RWPE1 (cell line): ENCODE measurements at places on chromosomes 7 and 10.
A peak's percentile ranks its signal among the peaks of the same experiment; 100 is the strongest.

- peak; percentile 97 for DNase-seq
Observed at GRCh38 chr10:102604439-102604841, 39.8 kb upstream of the TRIM8 start.

DNA sequence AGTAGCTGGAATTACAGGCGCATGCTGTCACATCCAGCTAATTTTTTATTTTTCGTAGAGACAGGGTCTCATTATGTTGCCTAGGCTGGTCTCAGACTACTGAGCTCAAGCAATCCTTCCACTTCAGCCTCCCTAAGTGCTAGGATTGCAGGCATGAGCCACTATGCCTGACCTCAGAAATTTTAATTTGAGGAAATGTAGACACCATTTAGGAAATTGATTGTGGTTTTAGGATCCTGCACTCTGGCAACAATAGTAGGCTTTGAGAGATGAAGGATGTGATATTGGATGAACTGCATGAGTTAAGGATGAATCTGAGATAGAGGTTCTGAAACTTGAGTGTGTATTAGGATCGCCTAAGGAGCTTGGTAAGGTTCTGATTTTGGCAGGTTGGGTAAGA lies 66.5 kb downstream of the PPP1R9A start:
- no peak for DNase-seq

- DNase-seq, result no peak
Observed at GRCh38 chr7:151801782-151802468, 75.0 kb downstream of the PRKAG2 start.

DNA sequence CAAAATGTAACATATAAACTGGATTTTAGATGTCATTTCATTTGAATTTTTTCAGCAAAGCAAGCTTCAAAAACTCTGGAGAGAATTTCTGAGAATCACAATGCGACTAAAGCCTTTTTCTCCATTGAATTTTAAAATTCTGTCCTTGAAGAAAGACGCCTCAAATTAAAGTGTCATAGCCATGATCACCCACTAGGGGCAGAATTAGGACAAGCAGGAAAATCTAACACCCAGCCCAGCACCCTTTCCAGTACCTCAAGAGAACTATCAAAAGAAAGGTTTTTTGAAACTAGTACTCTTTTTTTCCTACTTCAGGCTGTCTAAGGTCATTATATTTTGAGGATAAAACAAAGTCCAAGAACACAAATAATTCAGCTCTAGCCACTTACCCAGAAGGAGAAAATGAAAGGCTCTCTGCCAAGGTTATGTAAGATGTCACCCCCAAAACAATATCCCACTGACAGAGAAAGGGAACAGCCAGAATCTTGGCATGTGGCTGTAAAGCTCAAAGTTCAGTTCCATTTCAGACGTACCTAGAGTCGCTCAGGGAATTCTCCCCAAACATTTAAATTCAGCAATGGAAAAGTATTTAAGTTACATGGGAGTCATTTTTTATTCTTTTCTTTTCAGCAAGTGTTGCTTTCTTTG lies 299.4 kb downstream of the SNX13 start:
- peak; percentile 46 for DNase-seq

DNA sequence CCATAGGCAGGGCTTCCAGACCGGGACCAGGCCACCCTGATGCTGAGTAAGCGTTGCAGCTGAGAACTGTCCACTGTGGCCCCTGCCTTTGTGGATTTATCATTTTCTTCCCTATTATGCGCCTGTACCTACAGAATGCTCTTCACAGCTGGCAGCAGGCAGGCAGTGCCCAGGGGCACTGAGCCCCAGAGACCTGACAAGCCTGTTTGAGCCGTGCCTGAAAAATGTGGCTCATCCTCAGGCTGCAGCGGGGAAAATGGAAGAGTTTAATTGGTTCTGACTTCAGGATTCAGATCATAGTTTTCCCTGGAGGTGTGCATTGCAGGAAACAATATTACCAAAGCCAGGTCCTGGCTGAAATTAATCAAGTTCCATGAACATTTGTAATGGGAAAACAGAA lies 200.2 kb downstream of the ZNF438 start:
- DNase-seq, result no peak

GRCh38 chr10:112402917-112403316 lies 29.0 kb downstream of the ACSL5 start:
- no peak for DNase-seq

DNA sequence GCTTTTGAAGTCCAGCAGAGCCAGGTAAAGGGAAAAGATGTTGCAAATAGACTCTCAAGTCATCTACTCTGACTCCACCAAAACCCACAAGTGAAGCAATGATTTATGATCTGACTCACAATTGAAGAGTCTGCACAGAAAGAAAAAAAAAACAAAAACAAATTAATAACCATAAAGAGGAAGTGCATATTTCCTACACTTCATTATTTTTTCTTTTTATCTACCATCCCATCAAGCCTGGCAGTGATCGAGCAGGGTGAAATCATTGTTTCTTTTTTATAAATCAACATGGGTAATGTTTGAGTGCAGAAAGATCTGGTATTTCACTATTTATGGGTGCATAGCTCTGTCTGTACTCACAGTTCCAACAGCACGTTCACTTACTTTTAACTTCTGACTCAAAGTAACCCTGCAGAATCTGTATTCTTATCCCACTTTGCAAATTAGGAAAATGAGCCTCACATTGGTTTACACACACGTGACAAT lies 829.0 kb downstream of the TNS3 start:
- DNase-seq, result peak; percentile 88

DNA sequence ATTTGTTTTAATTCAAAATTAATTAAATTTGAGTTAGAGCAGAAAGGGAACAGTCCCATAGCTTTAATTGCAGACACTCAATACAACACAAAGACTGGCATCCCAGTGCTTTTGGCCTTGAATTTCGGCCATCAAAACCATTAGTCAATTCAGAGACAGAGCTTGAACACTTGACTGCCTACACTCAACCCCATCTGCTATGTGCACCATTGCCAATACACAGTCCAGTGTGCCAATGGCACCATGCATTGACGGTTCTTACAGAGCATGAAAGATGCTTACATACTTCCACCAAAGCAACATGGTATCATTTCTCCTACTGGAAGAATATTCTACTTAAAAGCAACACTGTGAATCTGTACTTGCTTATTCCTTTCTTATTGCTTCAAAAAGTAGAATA lies 43.6 kb upstream of the LRRTM3 start:
- no peak for DNase-seq

DNA sequence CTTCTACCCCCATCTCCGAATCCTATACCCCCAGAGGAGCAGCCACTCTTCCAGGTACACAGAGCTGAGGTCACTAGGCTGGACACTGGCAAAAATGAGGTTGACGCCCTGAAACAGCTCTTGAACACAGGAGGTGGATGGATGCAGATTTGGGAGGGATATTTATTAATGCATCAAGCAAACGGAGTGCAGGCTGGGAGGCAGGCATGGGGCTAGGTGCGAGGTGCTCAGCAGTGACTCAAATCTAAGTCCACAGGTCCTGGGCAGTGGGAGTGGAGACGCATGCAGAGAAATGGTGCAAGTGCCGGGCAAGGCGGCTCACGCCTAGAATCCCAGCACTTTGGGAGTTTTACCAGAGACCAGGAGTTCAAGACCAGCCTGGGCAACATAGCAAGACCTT lies 11.0 kb downstream of the GUSB start:
- no peak for DNase-seq

DNA sequence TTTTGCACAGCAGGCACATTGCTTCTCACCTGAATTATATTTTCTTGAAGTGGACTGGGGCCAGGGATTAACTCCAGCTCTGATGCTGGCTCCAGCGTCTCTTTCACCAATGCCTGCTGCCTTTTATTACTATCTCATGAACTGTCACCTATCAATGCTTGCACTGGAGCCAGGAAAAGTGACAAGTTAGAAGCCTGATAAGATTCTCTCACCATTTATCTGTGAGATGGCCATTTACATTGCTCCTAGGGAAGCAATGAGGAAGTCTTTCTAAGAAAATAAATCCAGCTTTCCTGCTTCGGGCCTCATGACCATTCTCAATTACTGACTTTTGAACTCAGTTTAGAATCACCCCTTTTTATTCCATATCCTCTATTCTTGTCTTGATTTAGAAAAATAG lies 48.5 kb upstream of the LRRTM3 start:
- DNase-seq, result no peak

DNA sequence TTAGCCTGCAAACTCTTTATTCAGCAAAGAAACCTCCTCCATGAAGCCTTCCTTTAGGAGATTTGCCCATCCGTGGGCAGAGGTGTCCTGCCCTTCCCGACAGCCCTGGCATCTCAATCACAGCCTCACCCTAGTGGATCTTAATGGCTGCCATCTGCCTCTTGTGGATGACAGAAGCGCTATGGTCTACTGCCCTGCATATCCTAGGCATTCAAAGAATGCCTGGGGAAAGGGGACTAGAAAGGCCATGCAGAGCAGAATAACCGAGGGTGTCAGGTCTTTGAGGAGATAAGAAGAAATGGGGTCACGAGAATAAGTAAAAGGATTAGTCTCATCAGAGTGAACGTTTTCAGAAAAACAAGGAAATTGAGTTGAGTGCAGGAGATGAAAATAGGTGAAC lies 57.7 kb upstream of the SPOCK2 start:
- DNase-seq, result no peak

GRCh38 chr7:15681186-15681585 lies 5.3 kb downstream of the MEOX2 start:
- no peak for DNase-seq

- no peak for DNase-seq
Observed at GRCh38 chr10:126302476-126302756, 85.9 kb downstream of the ADAM12 start.

DNA sequence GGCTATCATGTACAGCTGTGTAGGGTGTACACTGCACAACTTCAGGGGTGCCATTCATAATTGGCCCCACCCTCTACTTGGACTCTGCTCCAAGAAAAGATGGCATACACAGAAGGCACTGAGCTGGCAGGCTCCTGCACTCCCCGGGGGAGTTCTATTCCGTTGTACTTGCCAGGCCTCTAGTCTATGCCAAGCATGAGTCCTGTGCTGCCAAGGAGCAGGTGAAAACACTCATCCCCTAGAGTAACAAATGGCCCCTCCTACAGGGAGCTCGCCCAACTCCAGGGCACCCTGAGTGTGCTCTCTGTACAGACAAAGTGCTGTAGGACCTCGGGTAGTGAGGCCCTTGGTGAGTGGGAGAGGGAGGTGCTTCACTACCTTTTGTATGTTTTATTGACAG lies 127.2 kb downstream of the SLIT1 start:
- DNase-seq, result no peak

DNA sequence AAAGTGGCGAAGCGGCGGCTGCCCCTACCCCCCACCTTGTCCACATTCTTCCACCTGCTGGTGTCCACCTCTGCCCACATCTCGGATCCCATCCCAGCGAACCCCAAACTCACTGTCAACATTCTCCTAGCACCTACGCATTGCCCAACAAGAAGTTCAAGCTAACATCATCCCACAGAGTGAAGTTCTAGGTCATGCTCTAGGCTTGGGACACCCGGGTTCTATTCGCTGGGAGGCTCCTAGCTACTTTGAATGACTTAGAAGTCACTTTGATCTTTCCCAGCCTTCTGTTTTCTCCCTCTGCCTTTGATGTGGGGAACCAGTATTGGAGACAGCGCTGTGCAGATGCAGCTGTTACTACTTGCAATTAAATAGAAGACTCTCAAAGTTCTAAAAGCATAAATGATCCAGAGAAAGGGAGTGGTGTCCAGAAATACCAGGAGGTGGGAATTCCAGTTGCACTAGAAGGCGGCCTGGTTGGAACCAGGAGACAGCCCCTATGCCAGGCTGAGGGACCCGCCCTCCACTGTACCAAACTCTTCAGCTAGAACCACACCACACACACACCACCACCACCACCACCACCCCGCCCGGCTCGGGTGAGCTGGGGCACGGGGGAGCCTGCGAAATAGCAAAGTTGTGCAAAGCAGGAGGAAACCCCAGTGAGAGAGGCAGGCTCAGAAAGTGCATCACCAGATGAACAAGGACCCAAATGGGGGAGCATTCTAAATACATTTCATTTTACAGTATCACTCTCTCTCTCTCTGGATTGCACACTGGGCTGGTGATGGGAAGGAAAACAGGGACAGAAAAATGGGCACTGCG lies 5.5 kb upstream of the VGF start:
- no peak for DNase-seq

DNA sequence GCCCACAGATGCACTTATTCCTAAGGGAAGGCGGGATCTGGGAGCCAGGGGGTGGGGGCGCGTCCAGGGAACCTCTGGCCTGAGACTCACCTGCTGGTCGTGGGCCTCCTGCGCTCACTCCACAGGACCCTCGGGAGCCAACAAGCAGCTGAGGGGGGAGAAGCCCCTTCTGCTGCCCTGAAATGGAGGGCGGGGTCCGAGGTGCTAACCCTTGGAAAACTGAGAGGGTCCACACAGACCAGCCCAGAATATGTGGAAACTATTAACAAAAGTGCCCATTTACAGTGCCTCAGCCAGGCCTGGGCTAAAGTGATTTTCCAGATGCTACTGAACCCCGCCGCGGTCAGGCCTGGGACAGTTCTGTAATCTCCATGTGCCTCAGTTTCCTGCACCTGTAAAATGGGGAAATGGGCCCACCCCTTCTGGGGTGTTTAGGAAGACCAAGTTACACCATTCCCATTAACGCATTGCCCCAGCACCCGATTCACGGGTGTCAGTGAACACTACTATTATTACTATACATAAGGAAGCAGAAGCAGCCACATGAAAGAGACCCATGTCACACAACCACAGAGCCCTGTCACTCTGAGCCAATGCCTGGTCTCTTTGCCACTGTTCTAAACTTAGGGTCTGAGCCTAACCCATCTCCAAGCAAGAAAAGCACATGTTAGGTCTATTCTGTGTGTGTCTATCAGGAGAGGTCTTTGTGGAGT lies 630 bp upstream of the VSTM4 start:
- DNase-seq, result no peak

DNA sequence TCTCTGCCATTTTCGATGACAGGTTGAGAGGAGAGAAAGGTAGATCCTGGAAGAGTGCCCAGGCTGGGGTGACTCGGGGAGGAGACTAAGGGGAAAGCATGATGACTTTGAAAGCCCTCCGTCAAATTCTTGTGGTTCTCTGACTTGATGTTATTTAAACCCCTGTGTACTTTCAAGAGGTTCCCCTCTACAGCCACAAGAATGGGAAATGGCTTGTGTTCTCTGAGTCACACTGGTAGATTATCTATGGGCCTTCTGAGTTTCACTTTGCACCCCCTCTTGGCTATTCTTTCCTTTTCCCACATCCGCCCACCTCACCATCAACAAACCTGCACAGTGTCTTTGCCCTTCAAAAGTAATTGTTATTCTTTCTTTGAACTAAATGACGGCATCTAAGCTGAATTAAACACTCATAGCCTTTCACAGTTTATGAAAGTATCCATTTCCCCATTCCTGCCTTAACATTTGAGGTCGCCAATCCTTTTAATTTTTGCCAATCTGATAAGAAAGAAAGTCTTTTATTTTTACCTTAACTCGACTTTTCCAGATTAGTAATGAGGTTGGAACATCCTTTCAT lies 24.1 kb downstream of the PRF1 start:
- peak; percentile 67 for DNase-seq

DNA sequence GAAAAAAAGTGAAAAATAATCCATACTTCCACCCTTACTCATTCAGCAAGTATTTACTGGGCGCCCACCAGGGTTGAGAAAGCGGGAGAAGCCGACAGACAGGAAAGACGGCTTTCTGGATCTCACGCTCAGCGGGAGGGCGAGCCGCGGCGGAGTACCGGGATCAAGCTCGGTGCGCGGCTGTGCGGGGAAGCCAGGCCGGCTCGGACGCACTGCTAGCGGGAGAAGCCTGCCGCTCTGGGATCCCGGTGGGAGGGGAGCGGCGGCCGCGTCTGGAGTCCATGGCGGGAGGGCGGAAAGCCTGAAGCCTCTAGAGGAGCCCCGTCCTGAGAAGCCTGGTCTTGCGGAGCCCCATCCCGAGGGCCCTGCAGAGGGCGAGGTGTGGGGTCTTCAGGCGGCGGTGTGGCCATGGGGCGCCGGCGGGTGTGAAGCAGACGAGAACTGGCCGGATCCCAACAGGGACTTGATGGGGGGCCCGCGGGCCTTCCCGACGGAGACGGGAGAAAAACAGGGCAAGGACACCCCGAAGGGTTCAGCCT lies 82.9 kb downstream of the VIPR2 start:
- DNase-seq, result peak; percentile 25
